ENCODE measurements at places on chromosomes 1 and 21.
A peak's percentile ranks its signal among the peaks of the same experiment; 100 is the strongest.

GRCh38 chr1:51215169-51215568 lies 20.9 kb upstream of the RNF11 start:
- no peak for DNase-seq

- no peak for DNase-seq
These were observed 27.5 kb downstream of the SLC9A1 start for GRCh38 chr1:27127419-27127818.

DNA sequence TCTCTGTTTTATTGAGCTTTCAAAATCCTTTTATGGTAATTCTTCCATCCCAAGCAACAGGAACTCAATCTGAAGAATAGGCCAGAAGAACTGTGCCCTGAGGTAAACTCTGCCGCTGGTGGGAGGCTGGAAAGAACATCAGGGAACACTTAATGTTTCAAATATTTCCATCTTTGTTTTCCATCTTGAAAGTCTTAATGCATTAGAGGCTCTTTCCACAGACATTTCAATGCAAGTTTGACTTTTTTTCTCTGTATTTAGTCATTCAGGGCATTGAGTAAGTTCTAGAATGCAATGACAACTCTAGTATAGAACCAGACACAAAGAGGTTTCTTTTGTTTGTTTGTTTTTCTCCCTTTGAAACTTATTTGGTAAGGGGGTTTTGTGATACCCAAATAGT lies 61.5 kb downstream of the KIAA0040 start:
- DNase-seq, result no peak

DNA sequence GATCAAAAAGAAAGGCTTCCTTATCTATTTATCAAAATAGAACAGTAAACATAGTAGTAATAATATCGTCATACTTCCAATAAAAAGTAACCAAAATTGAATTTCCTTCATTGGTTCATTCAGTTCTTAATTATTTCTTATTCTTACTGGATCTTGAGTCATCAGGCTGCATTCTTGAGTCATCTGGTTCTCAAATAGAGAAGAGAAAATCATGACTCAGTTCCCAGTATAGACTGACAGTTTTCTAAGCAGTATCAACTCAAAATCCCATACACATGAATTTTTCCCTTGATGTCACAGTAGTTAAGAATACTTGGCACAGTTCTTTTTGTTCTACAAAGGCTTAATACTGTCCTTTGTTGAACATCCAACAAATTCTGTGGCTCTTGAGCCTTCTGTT lies 626.9 kb upstream of the ADGRL4 start:
- no peak for DNase-seq

DNA sequence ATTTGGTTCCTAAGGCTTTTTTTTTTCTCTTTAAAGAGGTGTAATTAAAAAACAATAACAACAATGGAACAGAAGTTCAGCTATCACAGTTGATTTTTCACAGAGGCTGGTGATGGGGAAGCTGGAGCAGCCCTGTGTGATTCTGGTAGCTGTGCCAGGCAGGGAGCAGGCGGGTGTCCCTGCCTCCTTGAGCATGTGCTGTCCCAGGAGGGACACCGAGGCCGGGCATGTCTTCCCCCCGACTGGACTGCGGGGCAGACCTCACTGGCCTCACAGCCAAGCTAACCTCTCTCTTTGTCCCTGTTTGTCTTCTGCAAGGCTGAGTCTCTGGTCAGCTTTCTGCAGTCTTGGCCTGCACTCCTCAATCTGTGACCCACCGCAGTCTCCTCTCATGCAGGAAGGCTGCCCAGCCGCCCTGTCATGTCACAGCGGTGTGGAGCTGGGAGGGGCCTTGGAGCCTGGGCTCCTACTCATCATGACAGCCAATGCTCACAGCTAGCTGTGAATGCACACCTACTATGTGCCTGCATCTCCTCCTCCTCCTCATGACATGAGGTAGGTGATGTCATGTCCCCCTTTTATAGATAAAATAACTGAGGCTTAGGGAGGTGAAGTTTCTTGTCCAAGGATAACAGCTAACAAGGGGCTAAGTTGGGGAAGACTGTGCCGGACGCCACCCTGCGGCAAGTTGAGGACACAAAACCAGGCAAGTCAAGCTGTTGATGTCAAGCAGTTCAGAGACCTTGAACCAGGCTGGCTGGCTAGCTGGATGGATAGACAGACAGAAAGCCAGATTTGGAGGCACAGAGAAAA lies 10.3 kb upstream of the ACTL8 start:
- DNase-seq, result no peak

DNA sequence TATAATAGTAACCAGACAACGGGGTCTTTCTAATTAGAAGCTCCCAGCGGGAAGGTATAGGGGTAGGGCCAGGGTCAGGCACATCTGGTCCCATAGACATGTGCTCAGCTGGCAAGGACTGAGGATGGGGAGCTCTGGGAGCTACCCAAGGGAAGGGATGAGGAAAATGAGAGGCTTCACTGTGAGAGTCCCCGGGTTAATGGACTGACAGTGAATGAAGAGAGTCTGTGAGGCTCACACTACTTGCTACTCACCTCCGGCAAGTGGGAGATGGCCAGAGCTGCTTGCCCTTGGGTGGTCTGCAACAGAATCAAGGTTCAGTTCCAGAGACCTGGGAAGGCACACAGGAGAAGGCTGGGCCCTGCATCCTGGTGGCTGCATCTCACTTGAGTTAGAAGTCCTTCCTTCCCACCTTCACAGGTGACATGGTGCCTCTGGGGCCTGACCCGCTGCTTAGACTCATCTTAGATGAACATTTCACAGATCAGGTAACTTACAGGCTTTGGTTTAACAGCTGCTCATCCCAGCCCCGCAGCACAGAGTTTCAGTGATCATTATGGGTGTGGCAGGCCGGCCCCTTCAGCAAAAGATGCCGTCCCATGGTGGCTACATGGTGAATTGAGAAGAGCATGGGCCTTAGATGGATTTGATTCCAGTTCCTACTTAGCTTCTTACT lies 31.7 kb downstream of the EIF2D start:
- no peak for DNase-seq

- DNase-seq, result no peak
These were observed 18.1 kb downstream of the HDAC1 start for GRCh38 chr1:32309960-32310359.

DNA sequence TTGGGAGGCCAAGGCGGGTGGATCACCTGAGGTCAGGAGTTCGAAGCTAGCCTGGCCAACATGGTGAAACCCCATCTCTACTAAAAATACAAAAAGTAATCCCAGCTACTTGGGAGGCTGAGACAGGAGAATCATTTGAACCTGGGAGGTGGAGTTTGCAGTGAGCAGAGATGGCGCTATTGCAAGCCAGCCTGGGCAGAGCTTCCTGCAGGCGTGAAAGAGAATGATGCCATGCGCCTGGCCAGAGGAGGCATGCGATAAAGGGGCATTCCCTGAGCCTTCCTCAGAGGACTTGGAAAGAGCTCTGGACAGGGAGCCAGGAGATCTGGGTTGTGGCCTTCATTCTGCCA lies 3.2 kb downstream of the E2F2 start:
- DNase-seq, result no peak

DNA sequence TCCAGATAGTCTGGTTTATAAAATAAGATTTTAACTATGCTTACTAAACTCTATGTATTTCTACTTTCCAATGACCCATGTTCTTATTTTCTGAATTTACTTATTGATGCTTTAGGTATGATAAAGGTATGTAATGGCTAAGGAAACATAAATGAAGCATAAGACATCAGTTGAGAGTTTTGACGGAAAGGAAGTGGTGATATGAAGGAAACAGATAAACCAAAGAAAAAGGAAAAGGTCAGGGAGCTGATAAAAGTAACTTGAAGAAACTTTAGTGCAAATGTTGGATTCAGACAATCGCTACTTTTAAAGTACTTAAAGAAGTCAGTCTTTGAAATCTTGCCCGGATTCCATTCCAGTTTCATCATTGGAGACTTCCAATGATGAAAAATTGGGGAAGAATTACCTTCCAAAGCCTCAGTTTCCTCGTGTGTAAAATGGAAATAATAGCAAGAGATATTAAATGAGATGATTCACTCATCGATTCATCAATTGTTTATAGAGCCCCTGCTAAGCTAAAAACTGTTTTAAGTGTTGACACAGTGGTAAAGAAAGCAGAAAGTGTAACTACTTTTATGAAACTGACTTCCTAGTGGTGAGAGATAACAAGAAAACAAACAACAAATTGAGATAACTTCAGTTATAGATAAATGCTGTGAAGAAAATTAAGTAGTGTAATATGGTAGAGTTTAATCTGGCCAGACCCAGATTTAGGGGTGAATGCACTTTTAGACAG lies 10.6 kb downstream of the PTPRC start:
- no peak for DNase-seq

- DNase-seq, result no peak
These were observed 3.3 kb upstream of the SKI start for GRCh38 chr1:2224631-2225428.

- no peak for DNase-seq
These were observed 234.9 kb downstream of the NPHP4 start for GRCh38 chr1:5757187-5757805.

DNA sequence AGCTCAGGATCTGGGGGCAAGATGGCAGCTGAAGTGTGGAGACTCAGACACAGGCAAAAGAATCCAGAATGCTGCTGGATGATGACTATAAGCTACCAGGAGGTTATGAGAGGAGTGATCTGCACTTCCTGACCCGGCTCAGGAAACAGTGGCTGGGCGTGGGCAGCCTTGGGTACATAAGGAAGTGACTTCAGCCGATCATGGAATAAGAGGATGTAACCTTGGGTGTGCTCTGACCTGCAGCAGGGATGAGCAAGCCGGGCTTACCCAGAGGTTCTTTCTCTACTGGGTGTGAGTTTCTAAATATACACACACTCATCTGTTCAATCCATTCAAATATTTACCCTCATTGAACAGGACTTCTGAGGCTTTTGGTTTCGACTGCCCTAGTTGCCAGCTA lies 62.7 kb downstream of the CD34 start:
- DNase-seq, result no peak

- DNase-seq, result no peak
These were observed 6.2 kb downstream of the PGLYRP3 start for GRCh38 chr1:153306303-153307220.

DNA sequence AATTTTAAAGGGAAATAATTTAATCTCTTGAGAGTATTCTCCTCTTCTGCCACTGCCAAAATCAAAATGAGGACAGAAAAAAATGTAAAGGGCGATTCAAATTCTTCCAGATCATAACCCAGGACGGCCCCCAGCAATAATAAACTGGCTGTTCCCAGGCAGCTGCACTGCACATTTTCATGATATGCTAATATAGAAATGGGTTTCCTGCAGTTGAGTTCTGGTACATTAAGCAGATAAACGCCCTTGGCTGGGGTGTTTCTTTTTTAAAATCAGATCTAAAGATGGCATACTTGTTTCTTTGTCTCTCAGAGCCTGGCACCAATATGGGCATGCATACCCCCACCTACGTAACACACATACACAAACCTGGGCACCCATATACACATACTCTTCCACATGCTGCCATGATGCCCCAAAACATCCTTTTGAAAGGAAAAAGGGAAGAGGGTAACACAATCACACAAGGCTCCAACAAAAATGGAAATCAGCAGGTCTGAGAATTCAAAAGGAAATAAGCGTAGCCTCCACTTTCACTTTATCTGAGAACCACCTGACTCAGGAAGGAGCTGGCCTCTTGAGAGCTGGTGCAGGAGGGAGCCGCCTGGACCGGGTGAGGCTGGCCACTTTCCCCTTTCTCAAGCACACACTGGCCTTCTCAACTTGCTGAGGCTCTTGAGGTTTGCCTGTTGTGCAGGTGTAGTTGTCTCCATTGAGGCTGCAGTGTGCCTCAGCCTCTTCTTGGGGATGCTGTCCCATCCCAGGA lies 653.4 kb downstream of the KIF26B start:
- DNase-seq, result no peak

DNA sequence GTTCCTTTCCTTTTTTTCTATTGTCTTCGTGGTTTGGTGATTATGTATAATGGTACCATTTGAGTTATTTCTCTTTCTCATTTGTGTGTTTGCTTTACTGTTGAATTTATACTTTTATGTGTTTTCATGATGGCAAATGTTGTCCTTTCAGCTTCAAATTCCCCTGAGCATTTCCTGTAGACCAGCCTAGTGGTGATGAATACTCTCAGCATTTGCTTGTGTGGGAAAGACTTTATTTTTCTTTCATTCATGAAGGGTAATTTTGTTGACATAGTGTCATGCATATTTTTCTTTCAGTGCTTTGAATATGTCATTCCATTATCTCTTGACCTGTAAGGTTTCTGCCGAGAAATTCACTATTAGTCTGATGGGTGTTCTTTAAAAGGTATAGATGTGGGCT lies 166.6 kb upstream of the GORAB start:
- no peak for DNase-seq

GRCh38 chr21:29034678-29035077 lies 10.2 kb downstream of the USP16 start:
- no peak for DNase-seq

DNA sequence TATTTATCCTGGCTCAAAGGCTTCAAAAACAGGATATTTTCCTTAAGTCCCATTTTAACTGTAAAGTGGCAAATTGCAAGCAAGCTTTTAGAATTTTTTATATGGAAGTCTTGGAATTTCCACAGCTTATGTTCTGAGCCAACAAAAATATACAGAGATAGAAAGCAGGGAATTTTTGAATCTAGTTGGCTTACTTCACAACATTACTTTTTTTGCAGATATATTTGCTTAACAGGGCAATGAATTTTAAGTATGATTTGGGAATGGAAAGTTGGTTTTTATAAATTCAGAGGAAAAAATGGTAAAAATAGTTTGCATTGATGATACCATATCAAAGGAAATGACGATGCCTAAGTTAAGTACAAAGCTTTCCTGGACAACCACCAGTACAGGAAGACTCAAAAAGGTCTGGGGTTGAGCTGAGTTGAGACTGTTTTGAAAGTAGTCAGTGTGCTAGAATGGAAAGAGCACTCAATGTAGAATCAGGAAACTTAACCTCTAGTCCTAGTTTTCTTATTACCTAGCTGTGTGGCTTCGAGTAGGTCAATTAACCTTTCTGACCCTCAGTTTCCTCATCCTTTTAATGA lies 11.0 kb upstream of the VCAM1 start:
- DNase-seq, result no peak

GRCh38 chr1:187009320-187009719 lies 180.6 kb downstream of the PLA2G4A start:
- no peak for DNase-seq

DNA sequence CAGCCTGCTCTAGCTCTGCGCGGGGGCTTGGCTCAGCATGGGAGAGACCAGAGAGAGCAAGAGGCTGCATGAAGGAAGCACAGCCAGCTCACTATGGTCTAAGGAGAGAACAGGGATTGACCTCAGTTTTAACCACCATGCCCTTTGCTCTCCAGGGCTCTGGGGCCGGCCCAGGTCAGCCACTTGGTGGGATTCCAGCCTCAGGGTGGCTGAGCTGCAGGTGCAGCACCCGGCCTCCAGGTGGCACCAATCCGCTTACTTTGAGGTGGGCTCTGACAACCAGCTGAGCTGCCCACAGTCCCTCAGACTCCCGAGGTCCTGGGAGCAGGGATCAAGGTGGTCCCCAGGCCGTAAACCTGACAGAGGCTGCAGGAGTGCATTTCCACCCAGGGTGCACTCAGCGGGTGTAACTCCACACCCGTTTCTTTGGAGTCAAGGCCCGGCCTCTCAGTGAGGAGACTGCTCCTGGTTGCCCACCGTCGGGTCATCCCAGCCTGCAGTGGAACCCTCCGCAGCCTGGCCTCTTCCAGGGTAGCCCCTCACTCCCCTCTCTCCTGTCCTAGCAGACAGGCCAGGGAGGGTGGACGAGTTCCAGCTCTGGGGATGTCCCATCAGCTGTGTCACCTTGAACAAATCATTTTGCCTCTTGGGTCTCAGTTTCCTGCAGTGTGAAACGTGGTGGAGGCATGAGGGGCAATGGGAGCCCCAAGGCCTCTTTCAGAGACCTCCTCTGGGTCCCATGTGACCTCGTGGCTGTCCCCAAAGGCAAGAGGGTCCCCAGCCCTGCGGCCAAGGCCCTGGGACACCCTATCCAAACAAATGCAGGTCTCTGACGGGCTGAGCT lies 607 bp upstream of the LGR6 start:
- DNase-seq, result peak; percentile 34
